ENCODE measurements at places on chromosomes 11 and 22.

GRCh38 chr11:62610814-62611704 is 1.5 kb downstream of the EML3 start:
- peak overlapping the region; percentile 97 for H3K27ac ChIP-seq
- H3K4me1 ChIP-seq, result peaks cover 57% of the 10 kb centered on the region
- no peak for DNase-seq
- no peaks in the 10 kb centered on the region for H3K27me3 ChIP-seq

DNA sequence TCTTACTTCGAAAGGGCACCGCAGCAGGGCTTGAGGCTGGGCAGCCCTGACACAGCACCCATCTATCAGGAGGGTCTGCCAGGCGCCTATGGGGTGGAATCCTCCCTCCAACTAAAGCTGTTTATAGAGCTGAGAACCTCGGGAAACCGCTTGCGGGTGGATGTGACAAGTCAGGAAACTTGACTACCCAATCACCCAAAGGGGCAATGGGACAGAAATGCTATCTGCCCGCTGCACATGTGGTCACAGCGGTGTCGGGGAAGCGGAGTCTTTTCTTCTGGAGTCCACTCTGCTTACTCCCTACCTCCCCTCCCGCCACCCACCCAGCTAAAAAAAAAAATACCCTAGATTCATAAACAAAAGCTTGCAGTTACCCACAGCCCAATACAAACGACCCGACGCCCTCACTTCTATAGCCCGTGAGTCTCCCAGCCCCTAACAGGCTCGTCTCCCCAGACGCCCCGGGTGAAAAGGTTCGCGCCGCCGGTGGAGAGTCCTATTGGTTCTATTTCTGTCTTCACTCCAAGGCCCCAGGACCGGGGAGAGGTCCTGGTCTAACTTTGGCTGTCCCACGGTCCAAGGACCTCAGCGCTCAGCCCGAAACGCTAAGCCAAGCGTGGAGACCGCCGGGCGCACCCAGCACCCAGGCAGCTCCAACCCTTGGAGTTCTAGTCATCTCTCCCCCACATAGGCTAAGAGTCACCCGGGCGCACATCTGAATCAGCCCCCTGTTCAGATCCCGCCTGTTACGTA is 1.4 kb downstream of the TRPC6 start:
- H3K27me3 ChIP-seq, result peaks cover 36% of the 10 kb centered on the region
- no peak overlapping the region for H3K27ac ChIP-seq
- DNase-seq, result no peak

DNA sequence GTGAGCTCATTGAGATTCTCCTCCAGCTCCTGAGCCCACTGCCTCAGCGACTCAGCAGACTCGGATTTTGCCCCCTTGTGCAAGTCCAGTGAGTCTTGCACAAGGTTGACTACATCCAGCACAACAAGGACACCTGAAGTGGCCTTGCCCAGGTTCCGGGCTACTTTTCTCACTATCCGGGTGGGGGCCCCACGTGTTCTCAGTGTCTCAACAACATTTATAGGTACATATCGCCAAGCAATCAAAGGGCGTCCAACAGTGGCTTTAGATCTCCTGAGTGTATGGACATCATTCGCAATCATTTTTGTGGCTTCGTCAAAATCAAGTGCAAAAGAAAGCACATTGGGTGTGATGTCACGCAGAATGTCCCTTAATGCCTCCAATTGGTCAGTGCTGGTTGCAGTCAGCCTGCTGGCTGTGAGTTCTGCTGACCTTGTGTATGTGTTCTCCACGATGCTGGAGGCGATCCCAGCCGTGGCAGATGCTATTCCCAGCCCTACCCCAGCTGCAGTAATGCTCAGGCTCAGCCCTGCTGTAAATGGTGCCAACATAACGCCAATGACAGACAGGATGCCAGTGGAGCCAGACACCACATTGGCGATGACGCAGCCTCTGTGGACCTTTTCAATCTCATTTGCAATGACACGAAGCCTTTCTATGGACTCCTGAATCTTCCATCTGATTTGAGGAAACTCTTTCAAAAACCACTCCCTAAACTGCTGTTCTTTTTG is 10.3 kb downstream of the APOL4 start:
- no peaks in the 10 kb centered on the region for H3K4me1 ChIP-seq
- H3K36me3 ChIP-seq, result no peaks in the 10 kb centered on the region
- DNase-seq, result no peak
- no peak overlapping the region for H3K4me3 ChIP-seq
- H3K27ac ChIP-seq, result no peak overlapping the region

- no peak for DNase-seq
- peaks cover 2% of the 10 kb centered on the region for H3K36me3 ChIP-seq
- H3K4me1 ChIP-seq, result no peaks in the 10 kb centered on the region
- H3K4me3 ChIP-seq, result no peak overlapping the region
- H3K27ac ChIP-seq, result no peak overlapping the region
- H3K27me3 ChIP-seq, result no peaks in the 10 kb centered on the region
These were observed 908 bp downstream of the PPME1 start for GRCh38 chr11:74171997-74172396.

DNA sequence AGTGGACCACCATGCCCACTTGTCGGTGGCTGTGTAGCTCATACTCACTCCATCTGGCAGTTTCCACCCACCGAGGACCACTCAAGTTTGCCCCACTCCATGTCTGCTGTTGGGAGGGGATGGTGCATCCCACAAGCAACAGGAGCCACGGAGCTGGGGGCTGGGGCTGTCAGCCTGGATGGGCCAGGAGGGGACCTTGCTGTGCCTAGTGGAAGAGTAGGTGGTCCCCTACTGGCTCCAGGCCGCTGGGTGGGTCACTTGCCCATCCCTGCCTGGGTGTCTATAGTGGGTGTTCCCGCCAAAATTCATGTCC is 57.0 kb downstream of the SMIM38 start:
- no peak overlapping the region for H3K27ac ChIP-seq
- H3K36me3 ChIP-seq, result no peaks in the 10 kb centered on the region
- H3K4me3 ChIP-seq, result no peak overlapping the region
- peaks cover 44% of the 10 kb centered on the region for H3K27me3 ChIP-seq

DNA sequence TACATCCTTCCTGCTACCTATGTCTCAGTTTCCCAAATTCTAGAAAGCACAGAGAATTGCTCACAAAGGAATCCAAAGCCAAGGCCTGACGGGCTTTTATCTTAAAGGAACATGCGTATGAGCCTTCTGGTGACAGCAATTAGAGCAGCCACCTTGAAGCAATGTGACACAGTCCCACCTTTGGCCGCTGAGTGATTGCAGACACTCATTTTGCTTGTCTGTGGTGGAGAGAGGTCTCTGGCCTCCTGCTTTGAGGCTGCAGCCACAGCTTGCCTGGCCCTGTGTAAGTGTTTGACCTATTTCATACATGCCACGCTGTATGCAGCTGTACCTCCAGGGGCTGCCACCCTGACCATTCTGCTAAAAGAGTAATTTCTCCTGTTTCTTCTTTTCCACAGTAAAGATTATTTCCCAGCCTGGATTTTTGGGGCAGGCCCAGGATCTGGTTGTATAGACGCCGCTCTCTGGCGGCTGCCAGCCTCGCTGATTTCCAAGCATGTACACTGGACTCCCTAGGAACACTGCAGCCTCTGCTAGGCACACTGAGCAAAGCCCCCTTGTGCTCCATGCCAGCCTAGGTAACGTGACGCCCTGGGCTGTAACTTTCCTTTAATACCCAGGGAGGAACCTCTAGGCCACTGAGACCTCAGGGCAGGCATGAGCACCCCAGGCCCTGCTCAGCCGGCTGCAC is 1.1 kb upstream of the TMA7B start:
- peaks cover 12% of the 10 kb centered on the region for H3K36me3 ChIP-seq
- peaks cover 50% of the 10 kb centered on the region for H3K4me1 ChIP-seq
- peak overlapping the region; percentile 28 for H3K27ac ChIP-seq
- no peak for DNase-seq
- H3K4me3 ChIP-seq, result no peak overlapping the region

GRCh38 chr11:17720796-17721171 is 1.4 kb downstream of the MYOD1 start:
- H3K27me3 ChIP-seq, result peaks cover 39% of the 10 kb centered on the region
- no peaks in the 10 kb centered on the region for H3K36me3 ChIP-seq
- no peak overlapping the region for H3K27ac ChIP-seq
- no peak for DNase-seq

GRCh38 chr22:30005213-30005857 is 74.9 kb upstream of the HORMAD2 start:
- no peak overlapping the region for H3K4me3 ChIP-seq
- peak; percentile 21 for DNase-seq
- peaks cover 24% of the 10 kb centered on the region for H3K36me3 ChIP-seq
- no peaks in the 10 kb centered on the region for H3K27me3 ChIP-seq
- H3K4me1 ChIP-seq, result no peaks in the 10 kb centered on the region

- H3K27me3 ChIP-seq, result no peaks in the 10 kb centered on the region
- H3K4me1 ChIP-seq, result peaks cover 18% of the 10 kb centered on the region
- DNase-seq, result no peak
- H3K36me3 ChIP-seq, result peaks cover 4% of the 10 kb centered on the region
- H3K27ac ChIP-seq, result no peak overlapping the region
These were observed 65.6 kb downstream of the FAM168A start for GRCh38 chr11:73532310-73532709.

GRCh38 chr22:45831394-45831793 is 145.6 kb downstream of the WNT7B start:
- DNase-seq, result no peak
- H3K36me3 ChIP-seq, result peaks cover 41% of the 10 kb centered on the region
- no peaks in the 10 kb centered on the region for H3K4me1 ChIP-seq

DNA sequence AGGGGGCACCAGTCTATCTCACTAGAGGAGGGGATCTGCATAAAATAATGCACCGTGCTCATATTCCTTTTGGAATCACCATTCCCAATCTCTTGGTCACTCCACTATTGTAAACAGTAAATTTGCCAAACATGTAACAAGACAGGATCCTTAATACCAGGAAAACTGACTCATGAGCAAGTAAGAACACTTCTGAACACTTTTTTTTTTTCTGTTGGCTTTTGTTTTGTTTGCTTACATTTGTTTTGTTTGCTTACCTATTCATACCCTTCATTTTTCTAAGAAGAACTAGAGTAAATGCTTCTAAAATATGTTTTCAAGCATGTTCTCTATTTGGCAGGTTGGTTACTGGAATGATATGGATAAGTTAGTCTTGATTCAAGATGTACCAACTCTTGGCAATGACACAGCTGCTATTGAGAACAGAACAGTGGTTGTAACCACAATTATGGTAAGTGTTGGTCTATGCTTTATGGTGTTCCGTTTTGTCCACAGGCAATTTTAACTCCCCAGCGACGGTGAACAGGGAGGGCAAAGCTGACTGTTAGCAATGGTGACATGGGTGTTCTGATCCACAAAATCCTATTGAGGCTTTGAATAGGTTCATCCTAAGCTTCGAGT is 111.8 kb downstream of the MSANTD4 start:
- no peak overlapping the region for H3K4me3 ChIP-seq
- H3K36me3 ChIP-seq, result no peaks in the 10 kb centered on the region
- DNase-seq, result no peak
- no peaks in the 10 kb centered on the region for H3K4me1 ChIP-seq
- H3K27ac ChIP-seq, result no peak overlapping the region
- no peaks in the 10 kb centered on the region for H3K27me3 ChIP-seq

Data from stimulated activated naive B cell treated with anti-CD40 and anti-IgM and Interleukin-4, amounts not matched to agents 10 μg/mL and 1 μg/mL and 100 μg/mL, for 72 hours (primary cell).